C1 segment of cervical spinal cord (tissue), 14 donors: ENCODE measurements at places on chromosomes 2 and 18.

DNA sequence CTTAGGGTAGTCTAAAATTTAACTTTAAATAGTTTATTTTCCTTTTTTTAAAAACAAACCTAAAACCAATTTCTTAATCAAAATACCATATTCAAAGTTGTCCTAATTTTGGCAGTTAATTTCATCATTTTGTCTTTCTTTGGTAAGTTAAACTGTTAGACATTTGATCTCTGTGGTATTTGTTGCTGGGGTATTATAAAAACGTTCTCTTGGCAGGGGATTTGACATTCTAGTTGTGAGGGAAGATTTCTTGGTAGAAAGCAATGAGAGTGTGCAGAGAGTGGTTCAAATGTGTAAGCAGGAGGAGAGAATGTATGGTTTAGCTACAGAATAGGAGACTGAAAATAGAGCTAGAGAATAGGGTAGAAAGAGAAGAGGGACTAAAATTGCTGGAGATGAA, 14.6 kb downstream of the GULP1 start:
- no peak for DNase-seq

DNA sequence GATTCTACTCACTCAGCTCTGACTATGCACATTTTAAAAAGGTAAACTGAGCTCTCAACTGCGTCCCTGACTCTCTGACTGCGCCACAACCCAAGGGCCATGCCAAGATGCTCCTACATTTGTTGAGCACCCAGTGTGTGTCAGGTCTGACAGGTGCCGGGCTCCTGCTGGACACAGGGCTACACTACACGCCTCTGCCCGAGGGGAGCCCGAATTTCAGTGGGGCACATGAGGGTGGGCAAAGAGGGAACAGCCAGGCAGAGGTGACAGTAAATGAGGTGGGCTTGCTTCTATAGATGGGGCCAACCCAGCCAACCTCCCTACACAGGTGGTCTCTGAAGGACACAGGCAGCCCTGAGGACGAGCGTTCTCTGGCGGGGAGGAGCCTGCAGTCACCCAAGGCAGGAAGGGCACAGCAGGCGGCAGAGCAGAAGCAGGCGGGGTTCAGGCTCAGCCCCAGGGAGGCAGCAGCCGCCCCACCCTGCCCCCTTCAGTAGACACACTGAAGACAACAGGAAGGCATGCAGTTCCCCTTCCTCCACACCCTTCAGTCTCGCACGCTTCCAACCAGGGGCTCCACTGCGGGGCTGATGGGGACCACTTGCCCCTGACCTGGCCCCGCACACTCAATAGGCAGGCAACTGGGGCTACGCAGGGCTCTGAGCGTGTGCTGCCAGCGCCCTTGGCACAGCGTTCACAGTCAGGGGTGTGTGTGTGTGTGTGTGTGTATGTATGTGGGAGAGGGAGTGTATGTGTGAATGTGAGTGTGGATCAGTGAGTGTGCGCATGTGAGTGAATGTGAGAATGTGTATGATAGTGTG, 98.4 kb downstream of the UXS1 start:
- DNase-seq: no peak

- no peak for DNase-seq
Measured at GRCh38 chr2:108813732-108814131, 27.2 kb downstream of the CCDC138 start.

DNA sequence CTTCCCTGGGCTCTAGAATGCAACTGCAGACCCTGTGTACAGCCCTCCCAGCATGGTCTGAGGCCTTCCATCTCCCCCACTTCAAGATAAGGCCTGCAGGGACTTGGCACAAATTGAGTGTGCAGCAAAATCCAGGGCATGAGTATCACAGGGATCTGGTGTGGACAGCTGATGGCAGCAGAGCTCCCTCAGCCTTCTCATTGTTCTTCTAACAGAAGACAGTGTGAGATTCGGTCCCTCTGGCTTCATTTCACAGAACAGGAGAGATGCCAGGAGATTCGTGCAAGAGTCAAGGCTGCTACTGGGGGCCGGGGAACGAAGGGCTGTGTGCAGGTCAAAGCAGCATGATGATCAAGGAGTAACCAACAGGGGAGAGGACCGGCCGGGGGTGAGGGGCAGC, 85.8 kb downstream of the UXS1 start:
- DNase-seq: no peak

GRCh38 chr2:172095905-172096625, 6.6 kb downstream of the DLX2 start:
- no peak for DNase-seq

DNA sequence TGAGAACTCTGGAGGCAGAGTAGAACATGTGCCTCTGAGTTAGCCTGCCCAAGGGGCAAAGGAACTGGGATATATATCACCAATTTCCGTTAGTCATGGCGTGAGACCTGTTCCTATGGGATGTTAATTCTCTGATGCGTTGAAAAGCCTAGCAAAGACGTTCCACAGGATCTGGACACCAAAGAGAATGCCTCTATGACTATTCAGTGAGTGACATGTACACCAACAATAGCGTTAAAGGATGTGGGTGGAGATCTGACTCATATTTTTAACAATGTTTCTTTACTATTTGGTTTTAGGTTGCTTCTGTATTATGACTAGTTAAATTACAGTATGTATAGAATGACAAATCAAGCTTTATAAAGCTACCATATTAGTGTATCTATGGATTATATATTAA, 320.9 kb upstream of the MC4R start:
- no peak for DNase-seq
